PC-9 (cell line): ENCODE measurements at places on chromosomes 5 and 9. TPM values are rescaled to one million over a fixed set of nuclear protein-coding genes. Genes with fewer than 3 reads are reported as not detected.

The CSF2 gene
- not detected in 2 replicates for total RNA-seq

- DNase-seq, result no peak
Observed at GRCh38 chr9:132210472-132211145, 48.8 kb downstream of the NTNG2 start.

DNA sequence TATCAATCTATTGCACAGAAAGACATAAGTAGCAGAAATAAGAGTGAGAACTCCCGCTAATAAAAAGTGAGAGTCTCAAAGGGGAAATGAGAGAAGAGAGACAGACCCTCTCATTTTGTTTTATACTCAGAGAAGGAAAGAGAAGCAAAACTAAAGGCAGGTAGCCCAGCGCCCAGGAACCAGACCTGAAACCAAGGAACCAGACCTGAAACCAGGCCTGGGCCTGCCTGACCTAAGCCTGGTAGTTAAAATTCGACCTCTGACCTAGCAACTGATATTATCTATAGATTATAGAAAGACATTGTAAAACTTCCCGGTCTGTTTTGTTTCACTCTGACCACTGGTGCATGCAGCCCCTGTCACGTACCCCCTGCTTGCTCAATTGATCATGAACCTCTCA lies 134.5 kb upstream of the SEMA6A start:
- no peak for DNase-seq

DNA sequence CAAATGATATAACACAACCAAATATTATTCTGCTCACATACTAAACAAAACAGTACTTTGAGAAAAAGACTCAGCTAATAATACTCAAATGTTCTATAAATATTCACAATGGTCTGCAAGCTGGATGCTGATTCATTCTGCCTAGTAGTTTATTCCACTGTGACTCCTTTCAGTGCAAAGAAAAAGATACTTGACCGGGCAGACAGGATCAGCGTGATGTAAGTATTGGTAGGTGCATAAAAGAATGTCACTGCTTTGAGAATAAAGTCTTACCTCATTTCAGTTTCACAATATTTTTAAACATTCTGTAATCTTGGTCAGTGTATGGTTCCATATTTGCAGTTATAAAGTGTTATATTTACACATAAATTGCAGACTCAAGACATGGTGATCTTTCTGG lies 223.0 kb upstream of the NUDT12 start:
- DNase-seq, result no peak

GRCh38 chr5:133383580-133383939 lies 228.8 kb downstream of the FSTL4 start:
- DNase-seq, result no peak

The C5orf52 gene
- total RNA-seq, result not detected in 2 replicates

- no peak for DNase-seq
Observed at GRCh38 chr5:75509956-75510355, 1.5 kb downstream of the CERT1 start.

- DNase-seq, result no peak
Observed at GRCh38 chr5:128035689-128036088, 47.9 kb upstream of the SLC12A2 start.

The OR2V2 gene
- not detected in 2 replicates for total RNA-seq

GRCh38 chr9:121206516-121207370 lies 5.1 kb upstream of the RAB14 start:
- no peak for DNase-seq

DNA sequence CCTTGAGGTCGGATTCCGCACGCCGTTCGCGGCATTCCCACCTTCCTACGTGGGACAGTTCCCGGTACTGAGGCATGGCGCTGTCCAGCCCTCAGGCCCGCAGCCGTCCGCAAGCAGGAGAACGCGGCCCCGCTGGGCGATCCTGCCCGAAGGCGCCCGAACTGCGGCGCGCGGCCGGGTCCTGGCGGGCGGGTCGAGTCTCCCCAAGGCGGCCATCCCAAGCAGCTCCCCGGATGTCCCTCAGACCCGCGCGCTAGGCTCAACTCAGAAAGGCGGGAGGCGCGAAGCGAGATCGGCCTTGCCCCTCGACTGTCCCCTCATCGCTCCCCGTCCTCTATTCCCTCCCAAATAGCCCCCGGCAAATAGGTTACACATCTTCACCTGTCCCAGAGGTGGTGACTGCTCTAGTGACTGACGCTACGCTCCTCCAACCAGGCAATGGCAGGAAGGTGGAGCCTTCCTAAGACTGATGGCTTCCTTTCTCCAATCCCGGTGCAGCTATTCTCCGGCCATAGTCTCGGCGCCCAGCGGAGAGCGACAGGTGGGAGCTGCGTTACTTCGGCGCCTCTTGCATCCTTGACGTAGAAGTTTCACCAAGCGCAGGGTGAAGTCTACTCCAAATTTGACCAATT lies 787 bp upstream of the ANKHD1 start:
- DNase-seq, result peak; percentile 96

GRCh38 chr5:151454166-151454565 lies 6.8 kb downstream of the SLC36A1 start:
- DNase-seq, result peak; percentile 59

The CDC20B gene
- total RNA-seq, result not detected in 2 replicates

DNA sequence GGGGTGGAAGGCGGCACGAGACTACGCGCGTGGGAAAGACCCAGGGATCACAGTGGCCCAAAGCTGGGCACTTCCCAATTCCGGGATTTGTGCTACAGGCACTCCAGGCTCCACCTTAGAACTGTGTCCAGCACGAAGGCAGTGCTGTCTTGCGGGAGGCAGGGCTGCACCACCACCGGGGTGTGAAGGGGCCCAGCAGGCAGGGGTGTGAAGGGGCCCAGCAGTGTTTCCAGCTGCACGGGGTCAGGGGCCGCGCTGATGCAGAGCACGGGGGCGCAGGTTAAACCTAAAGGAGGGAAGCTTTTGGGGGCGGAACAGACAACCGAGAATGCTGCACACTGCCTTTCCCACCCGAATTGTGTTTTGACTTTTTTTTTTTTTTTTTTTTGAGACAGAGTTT lies 1.1 kb upstream of the PDCD6 start:
- no peak for DNase-seq

The NRG2 gene
- not detected in 2 replicates for total RNA-seq

The PROB1 gene
- total RNA-seq, result 2.6 and 2.9 TPM in 2 replicates

GRCh38 chr5:128613128-128613527 lies 75.1 kb upstream of the FBN2 start:
- DNase-seq, result no peak

The GGTA1 gene
- total RNA-seq, result not detected in 2 replicates

DNA sequence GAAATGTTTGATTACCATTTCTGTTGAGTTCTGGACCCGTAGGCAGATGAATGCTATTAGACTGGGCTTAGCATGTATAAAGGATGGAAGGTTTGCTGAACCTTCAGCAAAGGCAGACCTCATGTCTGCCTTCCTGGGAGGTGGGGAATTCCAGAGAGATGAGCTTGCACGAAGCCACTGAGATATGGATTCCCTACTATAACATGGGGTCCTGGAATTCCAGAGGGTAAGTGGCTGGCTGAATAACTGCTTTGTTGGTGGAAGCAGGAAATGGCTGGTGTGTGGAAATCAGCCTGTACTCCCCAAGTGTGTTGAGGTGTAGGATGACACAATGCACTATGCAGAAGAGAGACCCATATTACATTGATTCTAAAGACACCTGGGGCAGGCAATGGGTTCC lies 526.4 kb downstream of the CTNND2 start:
- no peak for DNase-seq

- DNase-seq, result no peak
Observed at GRCh38 chr5:179840321-179840720, 18.3 kb downstream of the MRNIP start.

The FOXD4L6 gene
- total RNA-seq, result 0.20 TPM in 1 of 2 replicates, not detected in the other

GRCh38 chr5:125037020-125037419 lies 290.6 kb upstream of the ZNF608 start:
- DNase-seq, result no peak
